ENCODE measurements at places on chromosomes 4 and X. TPM values are rescaled to one million over a fixed set of nuclear protein-coding genes. Genes with fewer than 3 reads are reported as not detected.

KCND1 gene
- total RNA-seq: 2.8 TPM

GRID2 gene
- total RNA-seq: not detected

CDKL2 gene
- not detected for total RNA-seq

NUDT10 gene
- 0.80 TPM for total RNA-seq

PNMA5 gene
- total RNA-seq: not detected

- no peak for DNase-seq
- no peaks in the 10 kb centered on the region for H3K36me3 ChIP-seq
- H3K27me3 ChIP-seq: no peaks in the 10 kb centered on the region
- H3K27ac ChIP-seq: no peak overlapping the region
- H3K4me1 ChIP-seq: peaks cover 17% of the 10 kb centered on the region
- H3K4me3 ChIP-seq: no peak overlapping the region
Measured at GRCh38 chrX:153603131-153603656, 4.3 kb upstream of the CCNQ start.

GRCh38 chr4:156294577-156294976 is 340.9 kb upstream of the CTSO start:
- no peaks in the 10 kb centered on the region for H3K4me1 ChIP-seq
- DNase-seq: no peak
- H3K4me3 ChIP-seq: no peak overlapping the region
- H3K27me3 ChIP-seq: no peaks in the 10 kb centered on the region
- H3K36me3 ChIP-seq: no peaks in the 10 kb centered on the region

DNA sequence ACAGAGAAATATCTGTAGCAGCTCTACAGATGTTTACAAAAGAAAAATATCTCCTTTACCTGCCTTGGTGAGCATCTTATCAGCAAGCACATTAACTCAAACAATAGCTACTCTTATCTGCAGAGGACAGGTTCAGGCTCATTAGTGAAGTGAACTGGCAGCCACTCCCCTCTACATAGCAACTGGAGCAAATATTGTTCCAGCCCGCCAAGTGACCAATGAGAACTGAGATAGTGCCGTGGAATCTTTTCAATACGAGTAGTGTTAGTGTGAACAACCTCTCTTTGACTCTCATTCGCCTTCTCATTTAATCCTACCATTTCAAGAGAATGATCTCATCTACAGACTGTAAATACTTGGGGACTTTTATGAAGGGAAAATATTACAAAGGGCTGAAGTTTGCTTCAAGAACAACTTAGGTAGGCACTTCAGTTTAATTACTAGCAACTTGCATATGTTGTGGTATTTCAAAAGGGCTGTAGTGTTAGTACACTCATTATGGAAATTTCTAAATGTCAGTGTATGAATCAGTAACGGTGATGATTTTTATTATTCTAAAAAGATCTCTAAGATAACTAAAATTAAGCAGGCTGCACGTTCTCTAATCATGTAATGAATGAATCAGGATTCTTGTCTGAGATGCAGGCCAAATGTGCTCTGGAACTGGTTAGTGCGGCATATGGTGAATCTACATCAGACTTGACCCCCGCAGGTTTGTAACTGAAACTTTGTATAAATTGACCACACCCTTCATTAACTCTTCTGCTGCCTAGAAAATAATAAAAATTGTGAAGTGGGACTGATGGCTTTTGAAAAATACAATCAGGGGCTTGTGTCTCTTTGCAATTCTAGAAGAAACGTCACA is 72.4 kb downstream of the PALLD start:
- H3K4me3 ChIP-seq: peak overlapping the region; percentile 26
- no peaks in the 10 kb centered on the region for H3K27me3 ChIP-seq
- no peaks in the 10 kb centered on the region for H3K36me3 ChIP-seq
- DNase-seq: no peak

DNA sequence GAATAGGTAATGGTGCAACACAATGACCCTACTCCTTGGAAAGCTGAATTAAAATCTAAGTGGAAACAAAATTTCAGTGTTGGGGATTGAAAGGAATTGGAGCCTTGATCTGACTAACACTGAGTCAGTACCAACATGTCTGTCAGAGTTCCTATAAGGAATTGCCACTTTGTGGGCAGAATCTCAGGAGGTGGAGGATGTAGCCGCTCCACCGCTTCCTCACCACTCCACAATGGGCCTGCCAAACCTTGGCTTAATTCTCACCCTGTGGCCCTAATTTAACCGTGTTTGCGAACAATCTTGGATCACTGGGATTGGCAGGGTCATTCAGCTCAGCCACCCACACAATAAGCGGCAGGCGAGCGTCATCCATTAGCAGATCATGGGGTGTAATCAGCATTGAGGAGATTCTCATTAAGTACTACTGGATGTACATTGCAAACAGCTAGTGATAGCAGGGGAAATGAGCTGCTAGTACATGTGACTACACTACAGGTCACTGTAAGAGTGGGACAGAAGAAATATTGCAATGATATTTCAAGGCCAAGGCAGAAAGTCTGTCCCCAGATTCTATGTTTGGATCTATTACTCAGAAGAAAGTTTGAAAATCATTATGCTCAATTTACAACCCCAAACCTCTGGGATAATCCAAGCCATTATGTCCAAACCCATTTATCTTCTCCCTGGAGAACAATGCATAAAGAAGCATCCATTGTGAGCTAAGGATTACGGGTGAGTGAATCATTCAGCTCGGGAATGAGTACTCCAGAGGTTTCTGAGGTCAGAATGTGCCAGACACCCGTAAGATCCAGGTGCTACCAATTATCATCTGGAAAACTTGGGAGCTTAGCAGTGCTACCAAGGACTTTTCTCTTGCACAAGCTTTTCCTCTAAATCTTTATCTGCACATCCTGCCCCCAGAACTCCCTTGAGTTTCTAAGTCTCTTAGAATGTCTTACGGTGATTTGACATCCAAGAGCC is 5.8 kb downstream of the SRPX start:
- H3K36me3 ChIP-seq: no peaks in the 10 kb centered on the region
- no peaks in the 10 kb centered on the region for H3K27me3 ChIP-seq
- H3K27ac ChIP-seq: peak overlapping the region; percentile 45
- peaks cover 8% of the 10 kb centered on the region for H3K4me1 ChIP-seq
- DNase-seq: no peak

GRCh38 chr4:1084796-1085403 is 28.5 kb downstream of the RNF212 start:
- H3K36me3 ChIP-seq: no peaks in the 10 kb centered on the region
- H3K4me3 ChIP-seq: no peak overlapping the region
- peaks cover 13% of the 10 kb centered on the region for H3K27me3 ChIP-seq
- no peak overlapping the region for H3K27ac ChIP-seq
- peak; percentile 57 for DNase-seq
- H3K4me1 ChIP-seq: peaks cover 19% of the 10 kb centered on the region

DNA sequence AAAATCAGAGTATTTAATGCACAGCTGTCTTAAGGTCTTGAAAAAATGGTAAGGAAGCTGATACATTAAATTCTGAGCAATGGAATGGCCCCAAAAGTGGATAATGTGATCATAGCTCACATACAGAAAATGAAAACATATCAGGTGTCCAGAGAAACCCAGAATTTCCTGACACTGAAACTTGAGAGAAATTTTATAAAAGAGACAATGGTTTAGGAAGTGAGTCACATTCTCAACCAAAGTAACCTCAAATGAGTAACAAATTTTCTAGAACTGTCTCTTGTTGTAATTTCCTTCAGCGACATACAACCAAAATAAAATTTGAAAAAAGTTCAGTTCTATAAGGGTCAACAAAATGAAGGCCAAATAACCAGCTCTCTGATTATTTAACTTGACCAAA is 37.4 kb upstream of the PACRGL start:
- no peak overlapping the region for H3K4me3 ChIP-seq
- no peaks in the 10 kb centered on the region for H3K27me3 ChIP-seq
- DNase-seq: no peak
- H3K27ac ChIP-seq: no peak overlapping the region
- no peaks in the 10 kb centered on the region for H3K4me1 ChIP-seq
- no peaks in the 10 kb centered on the region for H3K36me3 ChIP-seq

- H3K4me3 ChIP-seq: no peak overlapping the region
- DNase-seq: no peak
- peak overlapping the region; percentile 70 for H3K27ac ChIP-seq
- peaks cover 3% of the 10 kb centered on the region for H3K4me1 ChIP-seq
Measured at GRCh38 chrX:38941675-38942074, 140.4 kb downstream of the MID1IP1 start.

- no peaks in the 10 kb centered on the region for H3K36me3 ChIP-seq
- peaks cover 25% of the 10 kb centered on the region for H3K4me1 ChIP-seq
- H3K27ac ChIP-seq: no peak overlapping the region
- H3K4me3 ChIP-seq: no peak overlapping the region
Measured at GRCh38 chr4:145182222-145182621, 1.8 kb upstream of the OTUD4 start.

GRCh38 chr4:101807351-101807750 is 16.8 kb downstream of the BANK1 start:
- no peak for DNase-seq
- no peaks in the 10 kb centered on the region for H3K27me3 ChIP-seq
- no peaks in the 10 kb centered on the region for H3K36me3 ChIP-seq
- no peak overlapping the region for H3K27ac ChIP-seq
- no peaks in the 10 kb centered on the region for H3K4me1 ChIP-seq

DNA sequence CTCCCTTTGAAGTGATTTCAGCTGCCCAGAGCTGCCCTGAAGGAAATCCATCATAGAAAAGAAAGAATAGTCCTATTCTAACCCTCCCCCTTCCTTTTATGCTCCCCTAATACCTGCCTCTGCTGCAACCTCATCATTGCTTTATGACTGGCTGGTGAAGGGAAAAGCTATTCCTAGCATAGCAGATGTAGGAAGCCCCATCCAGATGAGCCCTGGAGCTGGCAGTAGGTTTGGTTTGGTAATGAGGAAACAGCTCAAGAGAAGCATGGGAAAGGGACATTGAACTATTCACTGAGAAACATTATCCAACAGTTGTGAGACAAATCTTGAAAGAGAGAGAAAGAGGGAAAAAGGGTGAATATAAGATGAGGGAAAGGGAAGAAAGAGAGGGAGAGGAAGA is 29.2 kb downstream of the ARSJ start:
- H3K4me3 ChIP-seq: no peak overlapping the region
- H3K27ac ChIP-seq: no peak overlapping the region
- H3K27me3 ChIP-seq: no peaks in the 10 kb centered on the region
- H3K36me3 ChIP-seq: no peaks in the 10 kb centered on the region

GRCh38 chr4:124152132-124152531 is 560.4 kb downstream of the ANKRD50 start:
- H3K4me3 ChIP-seq: no peak overlapping the region
- no peak for DNase-seq
- no peak overlapping the region for H3K27ac ChIP-seq
- no peaks in the 10 kb centered on the region for H3K4me1 ChIP-seq

GRCh38 chr4:140790765-140791164 is 34.6 kb upstream of the TBC1D9 start:
- no peaks in the 10 kb centered on the region for H3K27me3 ChIP-seq
- no peak for DNase-seq
- H3K4me3 ChIP-seq: no peak overlapping the region
- H3K4me1 ChIP-seq: no peaks in the 10 kb centered on the region
- peak overlapping the region; percentile 45 for H3K27ac ChIP-seq
- no peaks in the 10 kb centered on the region for H3K36me3 ChIP-seq

DNA sequence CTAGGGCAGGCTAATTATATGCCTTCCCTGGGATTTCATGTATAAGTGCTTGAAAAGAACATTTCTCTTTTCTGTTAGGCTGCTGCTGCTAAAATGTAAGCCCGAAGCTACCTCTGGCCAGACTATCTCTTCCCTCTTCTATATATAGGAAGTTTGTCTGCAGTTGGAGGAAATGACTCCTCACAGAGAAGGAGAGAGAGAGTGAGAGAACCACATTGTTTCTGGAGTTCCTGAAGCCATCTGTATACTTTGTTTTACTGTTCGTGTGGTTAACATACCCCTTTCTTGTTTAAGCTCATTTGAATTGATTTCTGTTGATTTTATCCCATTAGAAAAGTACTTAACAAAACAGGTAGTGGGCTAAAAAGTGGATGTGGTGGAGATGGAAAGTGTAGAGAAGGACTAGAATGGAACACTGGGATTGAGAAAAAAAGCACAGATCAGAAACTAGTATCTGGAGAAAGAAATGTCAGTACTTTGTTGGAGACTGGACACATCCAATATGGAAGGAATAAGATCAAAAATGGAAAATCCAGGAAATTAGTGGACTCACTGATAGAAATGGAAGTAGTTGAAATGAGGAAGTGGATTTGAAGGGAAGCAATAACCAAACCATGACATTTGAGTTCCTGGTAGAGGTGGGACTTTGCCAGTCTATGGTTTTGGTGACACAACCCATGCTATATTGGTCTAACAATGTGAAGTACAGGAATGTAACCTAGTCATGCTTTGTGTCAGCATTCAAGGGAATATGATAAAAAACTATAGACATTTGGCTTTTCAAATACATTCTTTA is 112.6 kb downstream of the TMA16 start:
- H3K27me3 ChIP-seq: no peaks in the 10 kb centered on the region
- no peaks in the 10 kb centered on the region for H3K36me3 ChIP-seq
- H3K4me1 ChIP-seq: no peaks in the 10 kb centered on the region
- no peak for DNase-seq
- H3K4me3 ChIP-seq: no peak overlapping the region

- DNase-seq: peak; percentile 70
- peak overlapping the region; percentile 65 for H3K27ac ChIP-seq
- no peak overlapping the region for H3K4me3 ChIP-seq
- H3K36me3 ChIP-seq: no peaks in the 10 kb centered on the region
Measured at GRCh38 chr4:85498068-85498733, 23.3 kb downstream of the ARHGAP24 start.

DNA sequence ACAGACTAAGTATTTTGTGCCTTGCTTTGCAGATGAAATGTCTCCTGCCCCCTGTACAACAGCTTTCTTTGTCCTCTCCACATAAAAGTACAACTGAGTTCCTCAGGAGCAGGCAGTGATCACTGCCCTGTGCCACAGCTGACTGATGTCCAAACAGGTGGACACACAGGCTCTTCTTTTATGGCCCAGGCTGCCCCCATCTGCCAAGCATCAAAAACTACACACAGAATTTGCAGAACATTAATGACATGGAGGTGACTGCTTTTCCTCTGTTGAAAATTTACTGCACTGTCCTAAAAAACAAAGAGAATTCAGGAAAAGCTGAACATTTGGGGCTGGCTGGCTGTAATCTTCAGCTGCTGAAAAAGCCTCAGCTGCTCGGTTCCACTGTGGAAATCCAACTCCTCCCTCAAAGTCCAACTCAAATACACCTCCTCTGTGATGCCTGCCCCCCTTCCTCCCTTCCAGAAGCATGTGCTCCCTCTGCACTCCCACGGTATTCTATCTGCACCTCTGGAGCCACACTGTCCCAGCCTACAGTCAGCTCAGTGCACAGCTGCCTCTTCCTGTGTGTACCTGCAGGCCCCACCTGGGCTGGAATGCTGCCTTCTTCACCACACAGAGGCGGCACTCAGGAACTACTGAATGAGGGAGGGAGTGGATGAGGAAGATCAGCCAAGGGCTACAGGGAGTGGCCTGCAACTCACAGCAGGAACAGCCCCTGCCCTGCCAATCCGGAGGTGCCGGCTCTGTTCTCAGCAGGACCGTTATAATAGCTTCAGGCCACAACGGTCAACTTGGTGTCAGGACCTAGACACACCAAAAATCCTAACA is 10.3 kb downstream of the AFAP1 start:
- no peak overlapping the region for H3K4me3 ChIP-seq
- H3K27me3 ChIP-seq: no peaks in the 10 kb centered on the region
- DNase-seq: peak; percentile 76
- no peaks in the 10 kb centered on the region for H3K36me3 ChIP-seq
- peaks cover 32% of the 10 kb centered on the region for H3K4me1 ChIP-seq
- H3K27ac ChIP-seq: peak overlapping the region; percentile 57

GRCh38 chrX:13487731-13488505 is 81.5 kb upstream of the EGFL6 start:
- no peak overlapping the region for H3K4me3 ChIP-seq
- DNase-seq: no peak
- no peaks in the 10 kb centered on the region for H3K27me3 ChIP-seq
- no peaks in the 10 kb centered on the region for H3K36me3 ChIP-seq
- peak overlapping the region; percentile 77 for H3K27ac ChIP-seq
